Mononuclear cell (primary cell): ENCODE measurements at places on chromosomes 13 and 19. TPM values are rescaled to one million over a fixed set of nuclear protein-coding genes. Genes with fewer than 3 reads are reported as not detected.

ACP5 gene
- total RNA-seq: 17.5 TPM

FLT3LG gene
- 49.6 TPM for total RNA-seq

C1QTNF9 gene
- not detected for total RNA-seq

LILRB3 gene
- total RNA-seq: 51.4 TPM

PRTN3 gene
- total RNA-seq: 0.31 TPM

ZNF155 gene
- 6.2 TPM for total RNA-seq

MAP2K7 gene
- total RNA-seq: 23.2 TPM

KLF1 gene
- total RNA-seq: not detected

TNFRSF19 gene
- 0.21 TPM for total RNA-seq

NAPSA gene
- not detected for total RNA-seq

SPATA13 gene
- total RNA-seq: 122 TPM

CPT1C gene
- 0.73 TPM for total RNA-seq

AXL gene
- 0.31 TPM for total RNA-seq

LILRB5 gene
- 0.10 TPM for total RNA-seq

MYO16 gene
- total RNA-seq: 0.94 TPM

ZNF780A gene
- total RNA-seq: 9.6 TPM

TMEM238 gene
- total RNA-seq: 1.9 TPM

SMIM44 gene
- not detected for total RNA-seq

GSX1 gene
- total RNA-seq: not detected

ELL gene
- total RNA-seq: 40.4 TPM

OR7C1 gene
- not detected for total RNA-seq

TNFSF9 gene
- total RNA-seq: 10.5 TPM

GRIK5 gene
- total RNA-seq: 0.21 TPM

MED16 gene
- 15.2 TPM for total RNA-seq

TSHZ3 gene
- total RNA-seq: 1.9 TPM

TMEM38A gene
- 2.7 TPM for total RNA-seq

GJB6 gene
- 0.94 TPM for total RNA-seq

HIPK4 gene
- total RNA-seq: 0.10 TPM

INSR gene
- 7.5 TPM for total RNA-seq

PGLYRP2 gene
- not detected for total RNA-seq

ZNF600 gene
- 6.9 TPM for total RNA-seq

RASGRP4 gene
- 19.3 TPM for total RNA-seq

CILP2 gene
- total RNA-seq: 0.31 TPM

FGF22 gene
- 0.10 TPM for total RNA-seq

ZNF382 gene
- total RNA-seq: 5.5 TPM

PRR36 gene
- 0.10 TPM for total RNA-seq

EIF3K gene
- 517 TPM for total RNA-seq

R3HDM4 gene
- total RNA-seq: 134 TPM

ABHD13 gene
- total RNA-seq: 28.5 TPM

LAIR1 gene
- total RNA-seq: 40.7 TPM

ZNF569 gene
- total RNA-seq: 6.0 TPM

F10 gene
- not detected for total RNA-seq

NTN5 gene
- 0.63 TPM for total RNA-seq

CGB5 gene
- total RNA-seq: not detected

UBE2L5 gene
- not detected for total RNA-seq

CLEC17A gene
- 1.6 TPM for total RNA-seq

WDR87 gene
- under 0.01 TPM for total RNA-seq

IRS2 gene
- 48.1 TPM for total RNA-seq

IRF3 gene
- total RNA-seq: 27.2 TPM

COL5A3 gene
- 1.0 TPM for total RNA-seq

PGLYRP1 gene
- total RNA-seq: not detected

KLK11 gene
- total RNA-seq: not detected

CALR3 gene
- not detected for total RNA-seq

ZNF560 gene
- not detected for total RNA-seq
